ENCODE measurements at places on chromosomes 16 and 17.

GRCh38 chr16:79845734-79846135 lies 245.2 kb upstream of the MAF start:
- DNase-seq, result no peak

- no peak for DNase-seq
Measured at GRCh38 chr16:86975445-86975844, 341.7 kb downstream of the C16orf95 start.

- DNase-seq, result no peak
Measured at GRCh38 chr17:77408284-77408683, 267.5 kb downstream of the SEC14L1 start.

DNA sequence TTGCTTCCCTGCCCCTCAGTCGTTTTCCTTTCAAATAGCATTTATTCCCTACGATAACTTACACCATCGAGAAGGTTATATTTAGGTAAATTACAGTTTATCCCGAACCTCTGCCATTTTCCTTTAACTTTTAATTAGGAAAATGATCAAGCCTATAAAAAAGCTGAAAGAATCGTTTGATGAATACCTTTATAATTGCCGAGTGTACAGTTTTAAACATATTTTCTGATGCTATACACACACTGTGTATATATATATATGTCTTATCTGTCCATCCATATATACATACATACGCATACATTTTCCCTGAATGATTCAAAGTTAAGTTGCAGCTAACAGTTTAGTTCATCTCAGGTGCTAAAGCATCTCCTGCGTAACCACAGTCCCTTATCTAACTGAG lies 56.6 kb upstream of the CRISPLD2 start:
- DNase-seq, result no peak

DNA sequence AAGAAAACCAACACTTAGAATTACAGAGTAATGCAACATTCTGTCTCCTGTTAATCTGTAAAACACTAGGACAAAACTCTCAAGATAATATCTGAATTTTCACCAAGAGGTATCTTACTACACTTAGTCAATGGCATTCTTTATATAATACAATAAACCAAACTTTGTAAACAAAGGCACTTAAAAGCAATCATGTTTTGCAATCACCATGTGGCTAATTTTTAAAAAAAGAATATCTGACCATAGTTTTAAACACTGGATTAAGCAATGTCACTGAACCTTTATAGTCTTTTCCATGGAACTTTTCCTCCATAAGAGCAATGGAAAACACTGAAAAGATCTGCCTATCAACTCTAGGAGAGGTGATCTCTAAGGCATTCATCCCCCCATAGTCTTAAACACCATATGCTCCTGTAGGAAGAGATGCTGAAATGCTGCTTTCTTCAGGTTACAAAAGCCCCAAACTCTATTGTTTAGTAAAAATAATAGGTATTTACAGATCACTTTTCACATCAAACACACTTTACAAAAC lies 144.2 kb upstream of the CORO6 start:
- DNase-seq, result no peak

GRCh38 chr16:23952128-23952970 lies 116.6 kb downstream of the PRKCB start:
- no peak for DNase-seq

DNA sequence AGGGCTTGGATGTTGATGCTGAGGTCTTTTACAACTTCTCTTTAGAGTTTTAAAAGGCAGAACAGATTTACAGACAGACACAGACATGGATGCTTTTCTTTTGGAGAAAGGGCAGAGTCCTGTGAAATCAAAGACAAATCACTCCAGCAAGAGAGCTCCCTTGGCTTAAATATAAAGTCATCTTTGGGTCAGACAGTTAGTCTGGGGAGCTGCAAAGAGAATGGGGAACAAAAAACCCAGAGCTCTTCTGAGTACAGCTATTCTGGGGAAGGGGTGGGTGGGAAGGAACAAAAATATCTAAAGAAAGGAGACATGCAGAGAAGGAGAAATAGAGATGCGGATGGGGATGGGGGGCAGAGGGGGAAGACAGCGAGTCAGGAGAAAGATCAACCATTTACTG lies 266.6 kb downstream of the XYLT1 start:
- no peak for DNase-seq

DNA sequence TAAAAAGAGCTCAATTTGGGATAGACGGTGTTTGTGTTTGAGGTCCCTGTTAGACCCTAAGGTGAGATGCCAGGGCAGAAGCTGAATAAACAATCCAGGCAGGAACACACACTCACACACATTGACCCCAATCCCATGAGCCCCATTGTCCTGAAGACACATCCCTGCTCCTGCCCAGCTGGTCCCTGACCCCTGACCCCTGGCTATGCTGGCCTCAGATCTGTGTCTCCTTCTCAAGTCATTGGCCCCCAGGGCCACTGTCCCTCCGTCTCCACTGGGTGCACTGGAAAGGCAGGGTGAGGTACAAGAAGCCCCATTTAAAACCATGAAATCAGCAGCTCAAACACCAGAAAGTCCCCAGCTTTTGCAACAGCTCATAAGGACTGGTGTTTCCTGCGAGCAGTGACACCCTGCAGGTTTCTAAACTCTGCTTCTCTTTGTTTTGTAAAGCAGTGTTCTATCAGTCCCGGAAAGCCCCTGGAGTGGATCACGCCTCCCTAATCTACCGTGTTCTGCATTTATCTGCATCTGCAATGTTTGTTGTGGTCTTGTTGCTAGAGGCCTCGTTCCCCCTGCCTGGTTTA lies 18.0 kb upstream of the ASGR2 start:
- DNase-seq, result peak; percentile 85

- DNase-seq, result no peak
Measured at GRCh38 chr17:44707755-44708400, 587 bp upstream of the DBF4B start.

GRCh38 chr16:269061-269796 lies 6.5 kb downstream of the RGS11 start:
- DNase-seq, result no peak

All from CD4-positive, alpha-beta T cell treated with Interleukin-4 for 1 hour (primary cell).